T47D (cell line): ENCODE measurements at places on chromosomes 12 and 14.

DNA sequence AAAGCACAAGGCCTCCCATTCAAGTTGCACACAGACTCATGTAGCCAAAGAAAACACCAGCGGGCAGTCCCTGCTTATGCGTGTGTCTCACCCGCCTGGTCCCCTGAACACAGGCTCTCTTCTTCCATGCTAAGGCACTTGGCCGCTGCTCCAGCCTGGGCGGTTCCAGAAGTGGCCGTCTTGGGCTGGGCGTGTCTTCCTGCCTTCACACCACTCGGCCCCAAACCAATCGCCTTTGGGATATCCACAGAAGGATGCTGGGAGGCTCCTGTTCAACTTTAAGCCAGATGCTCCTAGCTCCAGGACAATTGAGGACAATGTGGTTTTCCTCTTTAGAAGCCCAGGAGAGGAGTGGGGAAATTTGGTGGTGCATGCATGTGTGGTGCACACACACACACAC, 2.2 kb downstream of the SCARB1 start:
- peak; percentile 67 for DNase-seq

- no peak for DNase-seq
Measured at GRCh38 chr12:131943389-131943788, 6.4 kb upstream of the EP400 start.

DNA sequence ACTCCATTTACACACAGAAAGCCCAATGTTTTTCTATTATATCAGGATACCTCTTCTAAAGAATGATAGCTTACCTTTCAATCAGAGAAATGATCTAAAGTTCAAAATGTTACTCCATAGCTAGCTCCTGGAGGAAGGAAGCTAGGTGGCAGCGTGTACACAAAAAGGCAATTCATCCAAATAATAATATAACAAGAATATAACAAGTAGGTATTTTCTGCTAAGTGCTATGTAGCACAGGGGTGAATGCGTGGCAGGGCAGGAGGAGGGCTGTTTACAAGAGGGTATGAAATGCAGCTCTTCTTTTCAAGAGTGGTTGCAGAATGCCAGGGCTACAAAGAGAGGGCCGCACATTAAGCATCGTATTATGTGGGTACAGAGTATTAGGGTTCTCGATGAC, 663 bp upstream of the SNAPC1 start:
- DNase-seq: no peak

- no peak for DNase-seq
Measured at GRCh38 chr12:122799641-122800243, 25.4 kb downstream of the CCDC62 start.

GRCh38 chr12:46153268-46153872, 115.5 kb downstream of the SLC38A1 start:
- DNase-seq: peak; percentile 55

DNA sequence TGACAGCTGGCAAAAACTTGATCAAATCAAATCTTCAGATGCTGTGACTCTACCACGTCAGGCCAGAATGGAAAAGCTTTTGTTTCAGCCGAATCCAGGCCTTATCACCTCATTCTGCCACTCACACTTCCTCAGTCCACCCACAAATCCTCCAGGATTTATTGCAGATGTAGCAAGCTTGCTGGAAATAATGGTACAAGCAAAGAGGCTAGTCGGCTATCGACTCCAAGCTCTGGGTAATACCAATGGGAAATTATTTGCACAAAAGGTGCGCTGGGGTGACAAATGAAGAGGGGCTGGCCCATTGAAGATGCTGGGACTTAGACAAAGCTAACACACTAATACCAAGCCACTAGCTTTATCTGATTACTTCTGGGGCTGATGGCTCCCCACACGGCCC, 250.5 kb downstream of the ASCL1 start:
- DNase-seq: no peak

- DNase-seq: no peak
Measured at GRCh38 chr12:13576935-13577500, 380.5 kb downstream of the EMP1 start.

DNA sequence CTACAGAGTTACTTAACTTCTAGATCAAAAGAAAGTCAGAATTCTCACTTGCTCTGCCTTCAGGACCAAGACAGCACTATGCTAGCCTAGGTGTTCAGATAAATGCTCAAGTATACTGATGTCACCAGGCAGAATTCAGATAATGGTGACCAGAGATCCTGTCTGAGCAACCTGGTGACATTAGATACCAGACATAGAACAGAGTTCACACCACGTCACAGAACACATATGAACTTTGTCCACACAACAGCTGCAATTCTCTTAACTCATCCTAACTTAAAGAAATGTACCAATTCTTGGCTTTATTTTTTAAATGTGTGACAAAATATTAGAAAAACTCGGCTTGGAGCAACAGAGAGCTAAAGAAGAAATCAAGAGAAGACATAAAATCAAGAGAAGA, 58.1 kb downstream of the GCH1 start:
- no peak for DNase-seq

- DNase-seq: no peak
Measured at GRCh38 chr14:65281991-65282895, 130.3 kb upstream of the FUT8 start.

- DNase-seq: no peak
Measured at GRCh38 chr14:101200008-101200649, 296.6 kb upstream of the RTL1 start.

DNA sequence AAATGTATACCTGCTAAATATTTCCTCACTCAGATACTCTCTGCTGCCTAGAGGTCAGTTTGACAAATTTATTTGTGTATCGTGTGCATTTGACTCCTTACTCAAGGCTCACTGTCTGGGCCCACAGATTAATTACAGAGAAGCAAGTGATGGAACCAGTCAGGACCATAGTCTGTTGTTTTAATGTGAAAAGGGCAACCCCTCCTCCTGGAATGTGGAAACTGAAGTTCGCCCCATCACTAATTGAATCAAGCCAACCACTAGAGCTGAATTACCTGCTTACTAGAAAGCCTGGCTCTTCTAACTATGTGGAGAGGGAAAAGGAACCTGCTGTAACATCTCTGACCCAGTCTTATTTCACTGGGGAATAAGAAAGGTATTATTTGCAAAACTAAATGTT, 199.9 kb upstream of the KRR1 start:
- no peak for DNase-seq

DNA sequence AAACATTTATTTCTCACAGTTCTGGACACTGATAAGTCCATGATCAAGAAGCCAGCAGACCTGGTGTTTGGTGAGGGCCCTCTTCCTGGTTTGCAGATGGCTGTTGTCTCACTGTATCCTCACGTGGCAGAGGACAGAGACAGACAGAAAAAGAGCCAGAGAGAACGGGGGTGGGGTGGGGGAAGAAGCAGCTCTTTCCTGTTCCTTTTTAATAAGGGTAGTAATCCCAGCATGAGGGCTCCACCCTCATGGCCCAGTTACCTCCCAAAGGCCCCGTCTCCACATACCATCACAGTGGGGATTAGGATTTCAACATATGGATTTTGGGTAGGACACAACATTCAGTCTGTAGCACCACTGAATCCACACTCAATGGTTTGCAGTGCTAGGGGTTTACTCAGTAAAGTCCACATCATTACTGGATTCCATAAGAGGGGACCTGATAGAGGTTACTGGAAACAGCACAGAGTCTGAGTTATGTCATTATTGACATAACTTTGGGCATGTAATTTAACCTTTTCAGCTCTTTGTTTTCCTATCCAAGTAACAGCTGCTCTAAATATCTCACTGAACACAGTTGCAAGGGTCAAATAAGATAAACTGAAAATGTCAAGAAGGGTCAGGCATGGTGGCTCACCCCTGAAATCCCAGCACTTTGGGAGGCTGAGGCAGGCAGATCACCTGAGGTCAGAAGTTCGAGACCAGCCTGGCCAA, 53.2 kb downstream of the RPAP3 start:
- DNase-seq: no peak

- DNase-seq: no peak
Measured at GRCh38 chr14:39374851-39375250, 57.4 kb downstream of the FBXO33 start.

GRCh38 chr12:66925083-66925482, 246.2 kb upstream of the GRIP1 start:
- peak; percentile 16 for DNase-seq

DNA sequence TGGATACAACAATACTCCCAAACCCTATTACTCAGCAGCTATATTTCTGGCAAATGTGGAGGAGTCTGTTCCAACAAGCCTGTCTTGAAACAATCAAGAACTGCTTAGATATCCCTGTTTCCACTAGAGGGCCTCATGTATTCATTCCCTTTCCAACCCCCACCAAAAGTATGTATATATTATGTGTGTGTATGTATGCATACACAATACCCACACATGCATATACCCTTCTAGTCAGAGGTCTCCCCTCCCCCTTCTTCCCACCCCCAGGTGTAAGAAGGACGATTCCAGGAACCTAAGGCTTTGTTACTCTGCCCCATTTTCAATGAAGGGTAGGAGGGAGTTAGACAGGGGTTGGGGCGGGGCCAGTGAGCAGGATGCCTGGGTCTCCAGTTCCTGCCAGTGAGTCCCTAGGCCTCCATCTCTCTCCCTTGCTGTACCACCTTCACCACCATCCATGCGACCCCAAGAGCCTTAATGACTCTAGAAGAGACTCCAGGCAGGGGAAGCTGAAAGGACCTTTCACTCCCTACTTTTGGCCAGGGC, at the start of gene DGKA:
Gene DGKA (plus strand): TSS at position 392 of the 546 bp plus-strand sequence. CDS start 5,342 bp downstream, outside the sequence.
- peak; percentile 74 for DNase-seq

DNA sequence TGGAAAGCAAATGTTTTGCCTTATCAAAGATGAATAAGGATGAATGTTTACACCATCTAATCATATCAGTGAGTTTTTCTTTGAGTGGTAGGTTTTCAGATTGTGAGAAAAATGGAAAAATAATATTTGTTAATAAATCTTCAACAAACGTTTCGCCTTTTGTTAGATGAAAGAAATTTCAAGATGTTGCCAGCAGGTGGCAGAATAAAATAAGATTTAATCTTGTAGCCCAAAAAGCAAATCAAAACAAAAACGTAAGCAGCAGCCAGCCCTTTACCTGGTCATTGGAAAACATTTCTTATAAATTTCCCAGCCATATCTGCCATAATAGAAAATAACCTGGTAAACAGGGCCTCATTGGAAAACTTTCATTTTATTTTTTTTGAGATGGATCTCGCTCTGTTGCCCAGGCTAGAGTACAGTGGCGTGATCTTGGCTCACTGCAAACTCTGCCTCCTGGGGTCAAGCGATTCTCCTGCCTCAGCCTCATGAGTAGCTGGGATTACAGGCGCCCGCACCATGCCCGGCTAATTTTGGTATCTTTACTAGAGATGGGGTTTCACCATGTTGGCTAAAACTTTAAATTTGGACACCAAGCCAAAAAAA, 15.4 kb upstream of the TMEM120B start:
- no peak for DNase-seq

GRCh38 chr12:851913-852312, 97.6 kb downstream of the RAD52 start:
- no peak for DNase-seq

DNA sequence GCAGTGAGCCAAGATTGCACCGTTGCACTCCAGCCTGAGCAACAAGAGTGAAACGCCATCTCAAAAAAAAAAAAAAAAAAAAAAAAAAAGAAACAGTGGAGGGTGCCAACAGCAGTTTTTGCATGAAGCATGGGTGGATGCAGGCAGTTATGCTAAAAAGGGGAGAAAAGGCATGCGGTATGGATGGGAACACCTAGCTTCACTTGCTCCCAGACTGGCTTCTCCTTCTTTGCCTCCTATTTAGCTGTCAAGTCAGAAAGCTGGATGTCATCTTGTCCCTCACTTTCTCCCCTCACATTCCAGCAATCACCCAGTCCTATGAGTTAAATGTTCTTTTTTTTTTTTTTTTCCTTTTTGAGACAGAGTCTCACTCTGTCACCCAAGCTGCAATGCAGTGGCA, 2.6 kb downstream of the EEF1AKMT3 start:
- DNase-seq: no peak

DNA sequence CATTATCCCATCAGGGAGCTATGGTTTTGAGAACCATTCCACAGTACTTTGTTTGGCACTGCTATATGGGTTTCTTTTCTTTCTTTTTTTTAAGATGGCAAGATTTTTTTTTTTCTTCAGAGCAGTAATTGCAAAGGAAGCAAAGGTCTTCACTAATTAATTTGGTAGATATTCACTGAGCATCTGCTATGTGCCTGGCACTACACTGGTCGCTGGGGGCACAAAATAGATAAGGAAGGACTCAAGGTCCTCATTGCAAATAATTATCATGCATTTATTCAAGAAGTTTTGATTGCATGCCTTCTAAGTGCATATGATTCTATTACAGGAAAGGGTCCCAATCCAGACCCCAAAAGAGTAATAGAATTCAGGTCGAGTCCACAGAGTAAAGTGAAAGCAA, 10.0 kb upstream of the ATP2A2 start:
- DNase-seq: no peak

- no peak for DNase-seq
Measured at GRCh38 chr12:115640929-115641328, 636.6 kb downstream of the MED13L start.

- DNase-seq: no peak
Measured at GRCh38 chr12:99619389-99620158, 28.0 kb upstream of the GARIN6 start.

DNA sequence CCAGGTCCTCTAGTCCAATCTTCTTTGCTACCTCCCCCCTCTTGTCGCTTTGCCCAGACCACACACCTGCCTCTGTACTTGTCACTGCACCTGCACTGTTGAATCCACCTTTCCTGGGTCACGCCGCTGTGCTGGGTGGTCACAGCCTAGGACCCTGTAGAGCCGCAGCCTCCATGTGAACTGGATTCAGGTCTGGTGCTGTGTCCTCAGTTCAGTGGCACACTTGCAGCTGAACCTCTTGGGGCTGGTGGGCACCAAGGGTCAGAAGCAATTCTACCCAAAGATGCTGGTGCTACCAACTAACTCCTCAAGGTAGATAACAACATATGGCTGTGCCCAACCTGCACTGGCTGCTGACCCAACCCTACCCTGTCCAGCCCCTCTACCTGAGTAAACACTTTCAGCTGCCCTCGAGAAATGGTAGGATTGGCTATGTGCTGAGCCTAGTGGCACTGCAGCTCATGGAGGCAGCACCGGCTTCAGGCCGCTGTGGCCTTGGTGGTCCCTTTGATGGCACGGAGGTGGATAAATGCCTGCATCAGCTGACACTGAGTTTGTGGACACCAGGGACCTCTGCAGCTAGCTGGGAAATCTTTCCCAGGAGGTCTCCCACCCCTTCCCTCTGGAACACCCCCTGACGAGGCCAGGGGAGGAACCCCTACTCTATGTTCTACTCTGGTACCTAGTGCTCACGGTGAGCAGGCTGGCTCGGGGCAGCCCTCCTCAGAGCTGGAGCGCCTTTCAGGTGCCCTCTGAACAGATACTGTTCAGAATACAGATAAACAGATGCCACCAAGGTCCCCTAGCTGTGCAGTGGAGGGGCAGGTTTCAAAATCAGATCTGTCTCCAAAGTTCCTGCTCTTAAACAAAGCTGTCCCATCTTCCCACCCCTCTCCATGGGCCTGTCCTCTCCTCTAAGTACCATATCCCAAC, 14.3 kb downstream of the AGAP2 start:
- DNase-seq: no peak

GRCh38 chr12:62003226-62003625, 257.0 kb upstream of the USP15 start:
- no peak for DNase-seq

DNA sequence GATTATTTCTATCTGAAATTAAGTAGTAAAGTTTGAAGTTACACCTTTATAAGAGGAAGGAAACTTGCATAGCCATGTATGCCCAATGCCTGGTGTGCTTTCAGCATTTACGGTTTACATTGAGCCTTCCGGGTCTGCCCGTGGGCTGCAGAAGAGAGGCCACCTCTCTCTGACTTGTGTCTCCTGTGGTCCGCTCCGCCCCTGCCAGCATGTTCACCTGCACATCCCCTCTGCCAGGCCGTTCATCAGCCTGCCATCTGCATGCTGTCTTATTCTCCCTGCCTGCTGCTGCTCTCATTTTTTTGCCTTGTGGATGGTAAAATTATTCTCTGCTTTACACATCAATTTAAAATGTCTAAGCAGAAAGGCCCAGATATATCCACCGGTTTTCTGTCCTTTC, 41.5 kb upstream of the DYNC1H1 start:
- no peak for DNase-seq
